CD8-positive, alpha-beta T cell (primary cell): ENCODE measurements at places on chromosomes 12 and 14.

DNA sequence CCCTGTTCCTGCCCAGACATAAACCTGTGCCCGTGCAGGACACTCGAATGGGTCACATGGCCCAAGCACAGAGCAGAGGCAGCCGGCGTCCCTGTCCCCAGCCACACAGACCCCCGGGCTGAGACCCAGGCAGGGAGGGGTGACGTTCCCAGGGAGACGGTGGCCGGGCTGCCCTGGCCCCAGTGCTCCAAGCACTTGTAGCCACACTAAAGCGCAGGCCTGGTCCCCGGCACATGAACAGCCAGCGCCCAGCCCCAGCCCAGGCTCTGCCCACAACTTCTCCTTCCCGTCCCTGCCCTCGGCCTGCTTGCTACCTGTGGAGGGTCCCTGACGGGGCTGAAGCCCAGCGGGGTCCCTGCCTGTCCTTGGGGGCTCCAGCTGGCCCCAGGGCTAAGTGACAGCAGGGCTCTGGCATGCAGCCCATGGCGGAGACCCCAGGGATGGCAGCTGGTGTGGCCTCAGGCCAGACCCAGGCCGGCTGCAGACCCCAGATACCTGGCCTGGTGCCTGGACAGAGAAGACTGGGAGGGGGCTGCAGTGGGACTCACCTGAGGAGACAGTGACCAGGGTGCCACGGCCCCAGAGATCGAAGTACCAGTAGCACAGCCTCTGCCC is 338.4 kb downstream of the TMEM121 start:
- peak; percentile 2 for DNase-seq

- no peak for DNase-seq
Measured at GRCh38 chr12:130119241-130119861, 42.9 kb upstream of the FZD10 start.

GRCh38 chr14:31560759-31561154 is 447 bp upstream of the NUBPL start:
- DNase-seq = no peak

DNA sequence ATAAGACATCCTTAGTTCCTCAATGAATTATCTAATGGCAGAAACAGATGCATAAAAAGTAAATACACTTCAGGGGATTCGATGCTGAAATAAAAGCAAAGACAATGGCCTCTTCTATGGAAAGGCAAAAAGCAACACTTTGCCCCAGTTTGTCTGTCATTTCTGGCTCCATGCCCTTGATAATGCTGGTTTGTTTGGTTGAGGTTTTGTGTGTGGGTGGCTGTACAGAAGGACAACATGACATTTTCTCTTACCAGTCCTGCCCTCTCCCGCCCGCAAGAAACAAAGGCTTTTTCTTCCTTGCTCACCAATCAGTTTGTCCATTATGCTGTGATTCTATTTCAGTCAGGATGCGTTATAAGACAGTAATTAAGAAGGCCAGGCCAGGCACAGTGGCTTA is 18.1 kb upstream of the WDR89 start:
- DNase-seq = no peak

DNA sequence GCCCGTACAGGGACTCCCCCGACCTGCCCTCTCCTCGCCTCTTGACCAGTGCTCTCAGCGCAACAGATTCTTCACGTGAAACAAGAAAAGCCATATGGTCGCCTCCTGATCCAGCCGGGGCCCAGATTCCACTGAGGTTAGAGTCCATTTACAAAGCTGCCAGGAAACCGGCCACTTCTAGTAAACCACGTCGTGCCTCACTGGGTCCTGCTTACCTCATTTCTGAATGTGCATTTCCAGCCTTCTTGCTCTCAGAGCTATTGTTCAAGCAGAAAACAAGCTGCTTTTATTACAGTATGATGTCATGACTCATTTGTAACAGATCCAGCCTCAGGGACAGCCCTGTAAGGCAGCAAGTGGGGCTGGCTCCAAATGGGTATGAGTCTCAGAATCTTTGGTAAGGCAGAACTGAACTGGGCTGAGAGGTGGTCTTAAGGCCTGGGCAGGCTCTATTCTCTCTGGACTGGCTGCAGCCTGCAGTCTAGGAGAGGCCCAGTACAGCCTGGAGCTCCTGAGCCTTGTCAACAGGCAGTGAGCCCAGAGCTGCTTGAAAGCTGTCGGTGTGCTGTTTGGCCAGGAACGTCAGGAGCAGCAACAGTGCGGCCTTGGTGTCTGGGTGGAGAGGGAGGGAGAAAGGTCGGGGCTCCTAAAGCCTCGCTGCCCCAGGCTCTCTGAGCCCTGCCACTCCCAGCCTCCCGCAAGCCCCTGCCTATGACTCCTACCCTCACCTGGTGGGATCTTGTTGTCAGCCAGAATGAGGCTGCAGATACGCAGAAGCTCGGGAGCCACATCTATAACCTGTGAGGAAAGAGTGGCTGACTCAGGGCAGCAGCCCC is 8.3 kb downstream of the REC8 start:
- DNase-seq = no peak

DNA sequence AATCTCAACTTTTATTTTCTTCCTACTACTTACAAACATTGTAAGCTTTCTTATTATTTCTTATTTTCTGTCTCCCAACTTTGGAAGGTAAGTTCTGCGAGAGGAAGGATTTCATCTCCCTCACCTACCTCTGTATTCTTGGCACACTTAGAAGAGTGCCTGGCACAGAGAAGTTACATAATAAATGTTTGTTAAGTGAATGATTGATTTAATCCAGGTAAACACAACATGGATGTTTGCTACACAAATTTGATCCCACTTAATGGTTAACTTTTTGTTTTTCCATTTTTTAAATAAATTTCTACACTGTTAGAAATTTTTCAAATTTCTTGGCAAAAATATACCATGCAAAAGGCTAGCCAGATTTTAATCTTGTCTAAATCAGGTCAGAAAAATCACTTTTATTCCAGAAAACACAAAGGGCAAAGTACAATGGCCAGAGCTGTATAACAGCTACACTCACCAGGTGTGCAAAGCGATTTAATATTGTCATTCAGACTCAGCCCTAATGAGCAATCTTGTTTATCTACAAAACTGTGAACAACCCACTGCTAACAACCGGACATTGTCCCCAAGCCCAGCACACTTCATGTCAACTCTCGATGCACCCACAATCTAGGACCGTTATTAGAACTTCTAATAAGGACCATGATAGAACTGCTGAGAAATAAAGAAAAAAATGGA is 222.1 kb upstream of the EEA1 start:
- DNase-seq = no peak

DNA sequence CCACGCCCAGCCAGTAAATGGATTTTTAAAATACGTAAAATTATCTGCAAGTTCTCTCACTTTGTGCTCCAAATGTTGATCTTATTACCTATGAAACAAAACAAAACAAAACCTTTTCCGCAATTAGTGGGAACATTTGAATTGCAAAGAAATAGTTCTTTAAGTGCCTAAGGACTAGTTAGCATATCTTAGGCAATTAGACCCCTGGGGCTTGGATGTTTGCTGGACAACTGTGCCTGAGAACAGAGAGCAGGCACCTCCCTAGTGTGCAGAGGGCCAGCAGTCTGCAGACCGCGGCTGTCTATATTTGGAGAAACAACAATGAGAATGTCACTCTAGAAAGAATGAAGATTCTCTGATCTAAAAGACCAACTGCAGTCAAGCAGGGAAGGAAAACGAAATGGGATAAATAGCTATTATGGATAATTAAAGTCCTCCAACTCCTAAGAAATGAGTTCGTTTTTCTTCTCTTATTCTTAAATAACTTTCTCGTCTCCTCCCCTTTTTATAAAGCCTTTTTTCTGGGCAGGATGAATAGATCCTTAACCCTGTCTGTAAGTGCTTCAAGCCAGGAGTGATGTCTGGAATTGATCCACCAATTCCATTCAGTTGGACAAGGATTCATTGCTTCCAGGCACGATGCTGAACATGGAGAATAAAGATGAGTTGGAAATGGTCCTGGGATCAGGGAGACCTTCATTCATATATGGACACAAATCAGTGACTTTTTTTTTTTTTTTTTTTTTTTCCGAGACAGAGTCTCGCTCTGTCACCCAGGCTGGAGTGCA is 16.2 kb downstream of the SLC17A8 start:
- no peak for DNase-seq

GRCh38 chr12:127579446-127579845 is 687.5 kb upstream of the TMEM132C start:
- DNase-seq = no peak

DNA sequence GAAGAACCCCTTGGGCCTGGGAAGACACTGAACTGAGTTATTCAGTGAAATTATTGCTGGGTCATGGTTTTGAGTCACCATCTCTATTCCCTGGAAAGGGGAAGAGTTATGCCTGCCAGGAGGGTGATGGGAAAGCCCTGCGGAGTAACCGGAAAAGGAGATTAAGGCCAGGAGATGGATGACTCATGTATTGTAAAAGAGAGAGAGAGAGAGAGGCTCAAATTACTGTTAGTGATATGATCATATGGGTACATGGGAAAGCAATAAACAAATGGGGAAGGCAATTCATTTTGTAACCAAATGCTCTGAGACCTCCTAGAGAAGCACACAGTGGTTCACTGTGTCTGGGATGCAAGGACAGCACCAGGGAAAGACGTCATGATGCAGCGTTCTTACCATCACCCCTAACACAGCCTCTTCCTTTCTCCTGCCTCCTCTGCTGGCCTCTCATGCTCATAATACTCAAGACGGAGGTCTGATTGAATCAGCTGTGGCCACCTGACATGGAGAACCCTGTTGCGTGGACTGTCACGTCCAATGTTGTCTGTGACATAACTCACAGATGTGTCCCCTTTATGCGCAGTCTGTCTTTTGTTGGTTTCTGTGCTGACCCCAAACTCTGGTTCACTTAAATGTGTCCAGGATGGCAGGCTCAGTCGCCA is 243.7 kb downstream of the TMEM132D start:
- DNase-seq = no peak

DNA sequence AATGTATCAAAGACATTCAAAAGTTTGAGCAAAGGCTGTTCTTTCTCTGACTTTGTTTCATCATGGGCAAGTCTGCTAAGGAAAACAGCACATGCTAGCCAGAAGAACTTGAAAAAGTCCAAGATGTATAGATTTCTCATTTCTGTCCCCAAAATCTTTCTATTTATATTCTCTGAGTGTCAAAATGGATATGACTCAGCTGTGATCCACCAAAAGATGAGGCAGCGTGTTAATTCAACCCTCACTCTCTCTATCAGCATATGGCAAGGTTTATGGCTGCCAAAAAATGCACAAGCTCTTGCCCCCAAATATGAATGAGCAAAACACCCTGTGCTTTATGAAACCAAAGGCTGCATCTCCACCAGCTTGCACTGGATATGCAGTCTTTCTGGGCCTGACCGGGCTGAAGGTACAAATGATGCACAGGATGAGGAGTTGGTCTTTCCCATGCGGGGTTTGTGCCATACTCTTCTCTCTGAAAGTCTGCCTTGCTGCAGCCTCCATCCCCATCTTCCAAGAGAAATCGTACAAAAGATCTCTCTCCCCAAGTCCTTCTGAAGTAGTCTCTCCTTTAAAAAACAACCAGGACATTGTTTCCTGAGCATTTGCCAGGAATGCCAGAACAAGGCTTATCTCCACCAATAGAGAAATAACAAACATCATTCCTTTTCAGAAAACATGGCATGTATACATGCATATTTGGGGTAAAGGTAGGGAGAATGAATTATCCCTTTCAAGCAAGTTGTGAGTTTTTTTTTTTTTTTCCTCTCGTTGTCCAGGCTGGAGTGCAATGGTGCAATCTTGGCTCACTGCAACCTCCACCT is 203.4 kb downstream of the TMX1 start:
- DNase-seq = no peak

GRCh38 chr12:87119713-87120112 is 863.5 kb upstream of the MGAT4C start:
- no peak for DNase-seq

DNA sequence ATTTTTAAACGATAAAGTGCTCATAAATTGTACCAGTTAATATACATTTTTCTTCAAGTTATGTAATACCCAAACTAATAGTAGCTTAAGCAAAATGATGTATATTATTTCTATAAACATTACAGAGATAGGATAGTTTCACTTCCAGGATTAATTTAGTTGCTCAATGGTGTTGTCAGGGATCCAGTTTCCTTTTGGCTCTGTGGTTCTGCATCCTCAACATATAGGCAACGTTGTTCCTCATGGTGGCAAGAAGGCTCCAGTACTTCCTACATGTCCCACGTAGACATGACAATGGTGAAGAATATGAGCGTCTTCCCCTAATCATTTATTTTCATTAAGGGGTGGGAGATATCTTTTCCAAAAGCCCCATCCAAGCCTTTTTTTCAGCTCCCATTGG is 60.7 kb upstream of the DCD start:
- DNase-seq = no peak

DNA sequence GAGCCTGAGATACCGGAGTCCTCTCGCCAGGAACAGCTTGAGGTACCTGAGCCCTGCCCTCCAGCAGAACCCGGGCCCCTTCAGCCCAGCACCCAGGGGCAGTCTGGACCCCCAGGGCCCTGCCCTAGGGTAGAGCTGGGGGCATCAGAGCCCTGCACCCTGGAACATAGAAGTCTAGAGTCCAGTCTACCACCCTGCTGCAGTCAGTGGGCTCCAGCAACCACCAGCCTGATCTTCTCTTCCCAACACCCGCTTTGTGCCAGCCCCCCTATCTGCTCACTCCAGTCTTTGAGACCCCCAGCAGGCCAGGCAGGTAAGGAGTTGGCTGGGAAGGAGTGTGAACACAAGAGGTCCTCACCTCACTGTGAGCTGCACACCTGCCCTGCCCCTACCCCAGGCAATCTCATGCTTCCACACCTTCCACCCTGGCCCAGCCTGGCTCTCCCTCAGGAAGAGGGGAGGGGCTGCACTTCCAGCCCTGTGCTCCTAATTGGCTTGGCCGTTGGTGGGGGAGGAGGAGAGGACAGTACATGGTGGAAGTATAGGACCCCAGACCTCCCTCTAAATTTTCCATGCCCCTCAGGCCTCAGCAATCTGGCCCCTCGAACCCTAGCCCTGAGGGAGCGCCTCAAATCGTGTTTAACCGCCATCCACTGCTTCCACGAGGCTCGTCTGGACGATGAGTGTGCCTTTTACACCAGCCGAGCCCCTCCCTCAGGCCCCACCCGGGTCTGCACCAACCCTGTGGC is 6.2 kb downstream of the C1QL4 start:
- DNase-seq = no peak

DNA sequence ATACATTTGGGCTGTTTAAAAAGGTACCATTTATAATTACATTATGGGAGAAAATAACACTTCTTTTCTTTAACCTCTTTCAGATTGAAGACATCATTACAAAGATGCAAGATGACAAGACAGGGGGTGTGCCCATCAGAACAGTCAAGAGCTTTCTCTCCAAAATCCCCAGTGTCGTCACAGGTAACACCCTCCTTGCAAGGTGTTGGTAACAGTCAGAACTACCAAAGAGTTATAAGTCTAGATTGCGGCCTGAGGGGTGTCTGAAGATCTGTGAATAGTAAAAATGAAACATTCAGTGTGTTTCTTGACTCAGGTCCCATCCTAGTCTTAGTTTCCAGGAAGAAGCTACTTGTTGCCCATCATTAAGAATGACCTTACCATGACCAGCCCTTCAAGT is 419.8 kb downstream of the RGS6 start:
- DNase-seq = no peak
